Stimulated activated CD8-positive, alpha-beta memory T cell treated with anti-CD3 and anti-CD28 coated beads, Interleukin-7, amount 100 ng/mL, for 1 hour (primary cell): ENCODE measurements at places on chromosomes 11 and 22.

DNA sequence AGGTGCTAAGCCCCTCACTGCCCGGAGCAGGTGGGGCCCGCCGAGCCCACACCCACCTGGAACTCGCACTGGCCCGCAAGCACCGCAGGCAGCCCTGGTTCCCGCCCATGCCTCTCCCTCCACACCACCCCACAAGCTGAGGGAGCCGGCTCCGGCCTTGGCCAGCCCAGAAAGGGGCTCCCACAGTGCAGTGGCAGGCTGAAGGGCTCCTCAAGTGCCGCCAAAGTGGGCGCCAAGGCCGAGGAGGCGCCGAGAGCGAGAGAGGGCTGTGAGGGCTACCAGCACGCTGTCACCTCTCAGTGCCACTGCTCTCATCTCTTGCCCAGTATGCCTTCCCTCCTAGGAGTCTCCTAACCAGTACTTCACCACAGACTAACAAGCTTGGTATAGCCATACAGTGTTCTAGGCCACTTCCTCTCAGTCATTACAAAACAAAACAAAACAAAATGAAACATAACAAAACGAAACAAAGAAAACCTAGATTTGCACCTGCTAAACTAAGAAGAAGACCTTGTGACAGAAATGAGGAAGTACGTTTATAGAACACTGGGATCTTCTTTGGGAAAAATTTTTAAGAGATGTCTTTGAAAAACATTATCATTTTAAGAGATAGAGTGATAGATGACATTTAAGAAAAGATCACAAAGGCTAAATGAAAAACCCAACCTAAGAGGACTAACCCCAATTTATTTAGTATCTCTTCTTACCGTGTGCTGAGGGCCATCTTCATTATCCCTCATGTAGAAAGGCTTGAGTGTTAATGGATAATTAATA lies 47.7 kb upstream of the GAB2 start:
- no peak for DNase-seq

DNA sequence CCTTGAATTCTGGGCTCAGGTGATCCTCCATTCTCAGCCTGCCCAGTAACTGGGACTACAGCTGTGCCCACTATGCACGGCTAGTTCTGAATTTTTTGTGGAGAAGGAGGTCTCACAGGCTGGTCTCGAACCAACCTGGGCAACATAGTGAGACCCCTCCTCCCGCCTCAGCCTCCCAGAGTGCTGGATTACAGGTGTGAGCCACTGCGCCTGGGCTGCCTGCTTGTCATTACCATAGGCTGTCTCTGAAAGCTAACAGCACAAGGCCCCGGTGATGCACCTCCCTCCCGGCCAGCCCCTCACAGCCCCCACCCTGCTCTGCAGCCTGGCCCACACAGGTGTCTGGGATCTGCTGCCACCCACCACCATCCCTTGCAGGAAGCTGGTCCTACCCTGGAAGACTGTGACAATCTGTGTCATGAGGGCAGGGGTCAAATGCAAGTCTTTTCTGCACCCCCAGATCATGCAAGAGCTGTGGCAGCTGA lies 82.4 kb downstream of the DGCR2 start:
- DNase-seq: no peak

- no peak for DNase-seq
These were observed 114.8 kb downstream of the FAM76B start for GRCh38 chr11:95674657-95675358.

DNA sequence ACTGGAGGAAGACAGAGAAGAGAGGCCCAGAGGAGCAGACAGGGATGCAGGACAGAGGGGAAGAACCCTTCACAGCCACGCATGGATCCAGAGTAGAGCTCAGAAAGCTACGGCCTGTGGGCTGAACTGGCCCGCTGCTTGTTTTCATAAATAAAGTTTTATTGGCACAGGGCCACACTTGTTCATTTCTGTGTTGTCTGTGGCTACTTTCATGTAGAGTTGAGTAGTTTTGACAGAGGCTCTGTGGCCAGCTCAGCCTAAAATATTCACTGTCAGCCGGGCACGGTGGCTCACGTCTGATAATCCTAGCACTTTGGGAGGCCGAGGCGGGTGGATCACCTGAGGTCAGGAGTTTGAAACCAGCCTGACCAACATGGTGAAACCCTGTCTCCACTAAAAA lies 26.2 kb upstream of the GAL start:
- DNase-seq: no peak

DNA sequence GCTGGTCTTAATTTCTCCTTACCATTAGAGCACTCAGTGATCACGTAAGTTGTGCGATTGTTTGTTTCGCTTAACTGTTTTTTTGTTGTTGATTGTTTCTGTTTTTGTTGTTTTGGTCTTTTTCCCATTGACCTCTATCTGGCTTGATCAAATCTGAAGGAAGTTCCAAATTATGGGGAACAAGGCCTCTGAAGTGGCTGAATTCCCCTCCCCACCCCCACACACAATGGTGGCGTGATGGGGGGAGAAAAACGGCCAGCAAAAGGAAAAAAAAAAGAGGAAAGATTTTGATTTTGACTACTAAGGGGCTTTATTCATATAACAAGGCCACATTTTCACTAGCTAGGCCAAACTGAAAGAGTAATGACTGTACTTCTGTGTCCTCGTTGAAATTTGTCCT lies 53.6 kb downstream of the OSBPL5 start:
- no peak for DNase-seq

DNA sequence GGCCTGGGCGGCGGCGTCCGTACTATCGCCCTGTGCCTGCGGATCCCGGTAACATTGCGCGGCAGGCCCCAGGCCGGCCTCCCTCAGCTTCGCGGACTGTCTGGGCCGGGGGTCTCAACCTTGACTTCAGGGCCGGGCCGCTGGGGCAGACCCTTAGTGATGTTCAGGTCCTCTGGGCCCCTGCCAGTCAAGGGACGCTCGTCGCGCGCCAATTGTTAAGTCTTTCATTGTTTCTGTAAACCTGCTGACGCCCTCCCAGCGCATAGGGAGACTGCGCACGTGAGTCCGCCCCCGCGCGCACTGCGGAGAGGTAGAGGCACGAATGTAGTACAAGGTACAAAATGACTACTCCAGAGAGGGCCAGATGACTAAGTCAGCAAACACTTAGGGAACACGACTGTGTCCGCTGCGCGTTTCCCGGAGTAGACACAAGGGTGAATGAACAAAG lies 451 bp upstream of the HDHD5 start:
- DNase-seq: no peak

GRCh38 chr11:79940974-79941735 lies 500.3 kb upstream of the TENM4 start:
- no peak for DNase-seq

DNA sequence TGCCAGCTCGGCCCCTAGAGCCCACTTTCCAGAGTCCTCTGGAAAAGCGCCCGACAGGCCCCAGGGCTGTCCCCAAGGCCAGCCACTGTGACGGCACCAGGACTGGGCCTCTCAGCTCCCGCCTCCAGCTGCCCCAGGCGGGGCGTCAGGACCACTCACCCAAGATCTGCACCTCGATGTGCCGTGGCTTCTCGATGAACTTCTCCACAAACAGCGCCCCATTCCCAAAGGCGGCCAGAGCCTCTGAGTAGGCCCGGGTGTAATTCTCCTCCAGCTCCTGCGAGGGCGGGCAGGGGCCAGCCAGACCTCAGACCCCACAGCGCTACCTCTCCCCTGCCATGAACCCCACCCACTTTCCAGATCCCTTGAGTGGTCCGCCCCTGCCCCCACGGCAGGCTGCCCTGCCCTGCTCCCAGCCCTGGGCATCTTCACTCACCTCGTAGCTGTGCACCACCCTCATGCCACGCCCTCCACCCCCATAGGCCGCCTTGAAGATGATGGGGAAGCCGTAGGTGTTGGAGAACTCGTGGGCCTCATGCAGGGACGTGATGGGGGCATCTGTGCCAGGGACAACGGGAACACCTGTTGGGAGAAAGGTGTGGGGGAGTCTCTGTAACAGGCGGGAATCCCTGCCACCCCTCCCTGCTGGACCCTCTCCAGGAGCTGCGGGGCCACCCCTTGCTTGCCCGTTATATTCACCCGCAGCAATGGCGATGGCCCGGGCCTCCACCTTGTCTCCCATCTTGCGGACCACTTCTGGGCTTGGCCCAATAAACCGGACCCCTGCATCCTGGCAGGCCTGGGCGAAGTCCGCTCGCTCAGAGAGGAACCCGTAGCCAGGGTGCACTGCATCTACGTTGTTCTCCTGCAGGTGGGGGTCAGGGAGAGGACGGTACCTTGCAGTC lies 14.0 kb downstream of the LRFN4 start:
- no peak for DNase-seq

DNA sequence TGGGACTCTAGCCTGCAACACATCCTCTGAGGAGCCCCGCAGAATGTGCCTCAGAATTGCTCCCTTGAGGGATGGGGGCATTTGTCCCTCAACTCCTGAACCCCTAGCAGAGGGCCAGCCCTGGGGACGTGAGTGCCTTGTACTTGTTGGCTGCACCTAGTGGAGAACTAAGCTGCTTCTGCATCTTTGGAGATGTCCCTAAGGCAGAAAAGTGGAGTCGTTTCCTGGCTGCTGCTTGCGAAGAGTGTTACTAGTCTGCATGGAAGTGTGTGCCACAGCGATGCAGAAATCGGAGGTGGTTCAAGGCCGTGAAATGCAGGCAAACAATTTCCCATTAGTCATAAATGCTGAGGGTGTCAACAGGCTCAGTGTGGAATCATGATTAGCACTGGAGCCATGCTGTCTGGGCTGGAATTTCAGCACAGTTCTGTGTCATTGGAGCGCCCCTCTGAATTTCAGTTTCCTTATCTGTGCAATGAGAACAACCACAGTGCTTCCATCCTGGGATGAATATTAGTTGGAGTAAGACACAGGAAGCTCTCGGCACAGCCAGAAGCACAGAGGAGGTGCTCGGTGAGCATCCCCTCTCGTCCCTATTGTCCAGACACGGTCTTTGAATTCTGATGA lies 56.5 kb downstream of the MIAT start:
- DNase-seq: no peak

- no peak for DNase-seq
These were observed 37.9 kb downstream of the ST14 start for GRCh38 chr11:130197386-130198035.

- peak; percentile 5 for DNase-seq
These were observed 15.9 kb downstream of the PTPN5 start for GRCh38 chr11:18775492-18776292.

- DNase-seq: no peak
These were observed 12.5 kb downstream of the PRR5L start for GRCh38 chr11:36308577-36308976.

DNA sequence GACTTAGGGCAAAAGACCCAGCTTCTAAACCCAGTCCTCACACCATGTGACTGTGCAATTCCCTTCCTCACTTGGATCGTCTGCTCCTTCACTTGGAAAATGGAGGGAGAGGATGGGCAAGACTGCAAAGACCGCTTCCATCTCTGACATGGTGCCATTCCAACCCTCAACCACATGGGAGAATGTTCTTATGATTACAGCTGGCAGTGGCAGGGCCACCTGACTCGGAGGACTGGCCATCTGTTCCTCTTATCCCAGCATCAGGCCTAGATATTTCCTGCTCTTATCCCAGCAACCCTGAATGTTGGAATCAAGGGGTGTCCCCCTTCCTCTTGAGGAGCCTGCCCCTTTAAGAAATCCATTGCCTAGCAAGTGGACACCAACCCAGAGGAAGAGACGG lies 15.4 kb downstream of the DSCAML1 start:
- no peak for DNase-seq

DNA sequence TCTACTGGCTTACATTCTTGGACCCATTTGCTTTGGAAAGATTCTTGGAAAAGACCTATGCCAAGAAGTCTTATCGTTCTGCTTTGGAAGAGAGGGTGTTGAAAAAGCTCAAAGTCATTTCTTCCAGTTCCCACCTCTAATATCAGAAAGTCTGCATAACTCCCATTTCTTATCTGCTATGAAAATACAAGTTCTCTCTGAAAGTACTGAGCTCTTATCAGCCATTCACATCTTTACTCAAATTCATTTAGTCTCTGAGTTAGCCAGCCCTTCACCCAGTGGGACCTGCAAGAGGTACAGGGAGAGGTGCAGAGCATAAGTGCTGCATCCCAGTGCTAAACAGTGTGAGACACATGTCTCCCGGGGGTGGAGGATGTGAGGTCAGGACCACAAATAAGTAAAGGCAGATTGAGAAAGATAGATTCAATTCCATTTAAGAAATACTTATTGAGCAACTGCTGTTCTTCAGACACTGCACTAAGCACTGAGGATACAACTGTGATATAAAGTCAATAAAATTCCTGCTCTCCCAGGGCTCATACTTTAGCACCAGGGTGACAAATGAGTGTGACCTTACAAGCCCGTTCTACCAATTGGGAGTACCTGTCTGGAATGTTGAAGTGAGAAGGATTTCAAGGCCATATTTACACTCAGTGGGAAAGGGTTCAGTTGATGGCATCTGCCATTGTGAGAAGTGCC lies 76.7 kb downstream of the PISD start:
- no peak for DNase-seq

DNA sequence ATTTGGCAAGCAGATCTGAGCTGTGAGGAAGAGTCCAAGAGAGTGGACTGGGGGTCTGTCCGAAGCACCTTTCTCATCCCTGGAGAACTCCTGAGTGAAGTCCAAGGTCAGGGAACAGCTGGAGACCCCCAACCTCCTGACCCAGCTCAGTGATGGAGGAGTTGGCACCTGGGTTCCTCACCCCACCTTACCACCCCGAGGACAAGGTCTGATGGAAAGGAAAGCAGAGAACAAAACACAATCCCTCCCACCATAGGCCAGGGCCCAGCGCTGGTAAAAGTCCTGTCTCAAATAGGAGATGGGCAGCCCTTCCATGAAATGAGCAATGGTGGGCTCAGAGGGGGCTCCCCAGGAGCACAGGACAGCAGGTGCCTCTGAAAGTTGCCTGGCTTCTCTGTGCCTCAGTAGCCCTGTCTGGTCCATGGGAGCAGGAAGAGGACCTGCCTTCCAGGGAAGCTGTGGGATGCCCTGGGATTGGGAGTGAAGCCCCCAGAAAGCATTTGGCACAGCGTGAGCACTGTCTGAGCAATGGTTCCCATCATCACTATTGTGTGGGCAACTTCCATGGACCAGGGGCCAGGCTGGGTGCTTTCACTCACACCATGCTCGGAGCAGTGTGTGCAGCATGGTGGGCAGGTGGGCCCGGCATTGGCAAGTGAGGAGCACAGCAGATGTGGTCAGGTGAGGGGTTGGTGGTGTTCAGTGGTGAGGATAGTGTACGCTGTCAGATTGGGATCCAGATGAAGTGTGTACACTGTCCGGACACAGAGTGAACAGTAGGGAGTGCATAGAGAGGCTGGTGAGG lies 7.5 kb downstream of the TRIM29 start:
- DNase-seq: no peak

- DNase-seq: no peak
These were observed 25.4 kb upstream of the FXYD2 start for GRCh38 chr11:117849781-117850414.

DNA sequence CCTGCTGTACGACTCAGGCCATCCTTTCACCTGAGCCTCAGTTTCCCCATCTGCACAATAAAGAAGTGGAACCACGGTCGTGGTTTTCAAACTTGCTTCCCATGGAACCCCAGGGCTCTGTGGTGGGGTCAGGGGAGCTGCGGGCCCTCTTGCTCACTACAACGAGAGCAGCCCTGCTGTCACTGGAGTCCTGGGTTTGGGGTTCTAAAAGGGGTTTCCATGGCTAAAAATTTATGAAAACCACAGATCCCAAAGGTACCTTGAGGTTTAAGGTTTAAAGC lies 45.4 kb upstream of the CARS1 start:
- no peak for DNase-seq
